ENCODE measurements at places on chromosomes 5 and 9.

DNA sequence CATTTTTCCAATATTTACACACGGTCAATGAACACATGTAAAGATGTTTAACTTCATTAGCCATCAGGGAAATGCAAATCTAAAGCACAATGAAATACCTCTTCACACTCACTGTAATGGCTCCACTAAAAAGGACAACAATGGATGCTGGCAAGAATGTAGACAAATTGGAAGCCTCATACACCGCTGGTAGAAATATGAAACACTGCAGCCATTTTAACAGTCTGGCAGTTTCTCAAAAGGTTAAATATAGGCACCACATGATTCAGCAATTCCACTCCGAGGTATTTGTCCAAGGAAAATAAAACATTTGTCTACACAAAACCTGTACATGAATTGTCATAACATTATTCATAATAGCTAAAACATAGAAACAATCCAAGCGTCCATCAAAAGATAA, 20.0 kb downstream of the RNF145 start:
- DNase-seq, result no peak

DNA sequence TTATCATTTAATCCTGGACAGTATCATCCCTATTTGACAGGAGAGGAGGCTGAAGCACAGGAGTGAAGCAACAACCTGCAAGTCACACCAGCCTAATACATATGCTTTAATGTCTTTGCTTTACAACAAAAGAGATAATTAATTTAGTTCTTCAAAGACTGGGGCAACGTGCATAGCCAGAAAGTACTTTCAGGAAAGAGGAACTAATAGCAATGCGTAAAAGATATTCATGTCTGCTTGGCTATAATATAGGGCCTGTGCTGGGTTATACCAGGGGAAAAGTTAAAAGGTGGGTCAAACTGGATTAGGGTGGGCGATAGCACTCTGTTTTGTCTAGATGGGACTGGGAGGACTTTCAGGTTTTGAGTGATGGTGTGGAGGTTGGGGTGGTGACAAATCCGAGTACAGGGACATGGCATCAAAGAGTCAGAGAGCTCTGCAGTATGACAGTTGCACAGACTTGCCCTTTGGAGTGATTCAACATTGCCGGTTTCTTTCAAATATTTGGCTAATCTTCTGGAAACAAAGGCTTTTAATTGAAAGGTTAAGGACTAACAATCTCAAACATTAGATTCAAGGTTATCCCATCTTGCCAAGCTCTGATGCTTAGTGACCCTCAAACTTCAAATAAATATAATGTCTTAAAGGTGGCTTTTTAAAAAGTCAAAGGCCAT, 11.9 kb downstream of the DAB2 start:
- no peak for DNase-seq

GRCh38 chr9:35557320-35557719, 47.7 kb upstream of the TESK1 start:
- no peak for DNase-seq

GRCh38 chr5:166505544-166505943, 1785.9 kb upstream of the WWC1 start:
- DNase-seq, result no peak

GRCh38 chr5:170408877-170409660, 19.9 kb upstream of the KCNMB1 start:
- no peak for DNase-seq
